ENCODE measurements at places on chromosomes 7 and 10. TPM values are rescaled to one million over a fixed set of nuclear protein-coding genes. Genes with fewer than 3 reads are reported as not detected.

The MAGI2 gene
- 4.1 TPM for total RNA-seq

The DOCK1 gene
- total RNA-seq = 10.0 TPM

The HYAL4 gene
- total RNA-seq = not detected

DNA sequence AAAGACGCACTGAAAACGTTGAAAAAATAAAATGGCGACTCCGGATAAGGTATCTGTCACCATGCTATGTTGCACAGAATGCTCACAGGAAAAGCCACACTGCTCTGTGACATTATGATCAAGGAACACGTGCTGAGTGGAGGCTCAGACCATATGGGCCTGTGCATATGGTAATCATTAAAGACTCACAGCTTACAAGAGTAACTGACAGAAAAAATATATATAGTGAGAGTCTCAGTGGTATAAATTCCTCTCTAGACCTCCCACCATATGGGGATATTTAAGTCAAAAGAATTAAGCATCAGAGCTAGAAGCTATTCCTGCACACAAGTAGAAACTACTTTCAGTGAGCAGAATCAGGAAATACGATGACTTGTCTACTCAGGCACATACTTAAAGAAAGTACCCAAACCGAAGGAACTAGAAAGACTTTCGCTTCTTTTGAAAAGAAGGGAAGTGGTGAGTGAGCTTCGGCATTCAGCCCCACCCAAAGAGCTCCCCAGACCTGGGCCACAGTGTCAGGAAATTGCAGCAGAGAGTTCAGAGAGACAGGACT, 65.1 kb upstream of the MPP7 start:
- no peak overlapping the region for H3K4me3 ChIP-seq
- H3K27me3 ChIP-seq = no peaks in the 10 kb centered on the region
- peaks cover 5% of the 10 kb centered on the region for H3K4me1 ChIP-seq
- H3K36me3 ChIP-seq = no peaks in the 10 kb centered on the region
- no peak overlapping the region for H3K27ac ChIP-seq

DNA sequence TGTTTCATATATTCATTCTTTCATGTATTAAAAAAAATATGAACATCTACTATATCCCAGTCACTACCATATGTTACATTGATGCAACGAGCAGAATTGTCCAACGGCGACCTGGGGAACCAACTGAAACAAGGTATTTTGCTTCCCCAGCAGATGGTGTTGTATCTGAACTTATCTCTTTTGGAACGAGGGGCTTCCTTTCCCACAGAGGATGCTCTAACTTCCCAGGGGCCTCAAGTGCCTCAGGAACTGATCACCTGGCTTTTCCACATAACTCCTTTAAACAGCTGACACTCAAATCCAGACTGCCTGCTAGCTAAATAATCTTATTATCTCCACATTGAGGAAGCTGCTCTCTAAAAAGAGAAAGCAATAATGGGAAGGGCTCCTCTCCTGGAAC, 259.3 kb downstream of the HTR7 start:
- no peaks in the 10 kb centered on the region for H3K36me3 ChIP-seq
- no peak overlapping the region for H3K27ac ChIP-seq
- H3K27me3 ChIP-seq = no peaks in the 10 kb centered on the region
- DNase-seq = no peak

- no peaks in the 10 kb centered on the region for H3K36me3 ChIP-seq
- H3K4me3 ChIP-seq = no peak overlapping the region
- peaks cover 3% of the 10 kb centered on the region for H3K4me1 ChIP-seq
- H3K27me3 ChIP-seq = no peaks in the 10 kb centered on the region
Observed at GRCh38 chr10:89553064-89553734, 17.8 kb upstream of the SLC16A12 start.

DNA sequence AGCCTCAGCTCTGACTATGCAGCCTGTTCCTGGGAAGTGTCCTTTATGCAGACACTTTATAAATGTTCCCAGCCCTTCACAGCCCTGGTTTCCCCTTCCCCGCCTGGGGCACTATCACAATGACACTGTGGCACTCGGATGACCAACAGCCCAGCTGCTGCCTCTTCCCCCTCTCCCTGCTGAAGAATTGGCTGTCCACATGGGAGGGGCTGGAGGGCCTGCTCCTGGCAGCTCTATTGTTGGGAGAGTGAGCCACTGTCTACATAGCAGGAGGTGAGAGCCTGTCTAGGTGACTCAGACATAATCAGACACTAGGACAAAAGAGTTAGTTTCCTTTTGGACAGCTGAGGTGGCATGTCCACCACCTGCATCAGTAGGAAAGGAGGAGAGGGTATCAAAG, 437.5 kb downstream of the PLXNA4 start:
- no peak overlapping the region for H3K27ac ChIP-seq
- H3K36me3 ChIP-seq = no peaks in the 10 kb centered on the region
- no peak overlapping the region for H3K4me3 ChIP-seq
- H3K27me3 ChIP-seq = no peaks in the 10 kb centered on the region
- no peak for DNase-seq
- no peaks in the 10 kb centered on the region for H3K4me1 ChIP-seq

- peak overlapping the region; percentile 96 for H3K4me3 ChIP-seq
- peak overlapping the region; percentile 100 for H3K27ac ChIP-seq
- H3K27me3 ChIP-seq = no peaks in the 10 kb centered on the region
- peaks cover 10% of the 10 kb centered on the region for H3K4me1 ChIP-seq
Observed at GRCh38 chr10:50625649-50626132, 1.9 kb upstream of the SGMS1 start.

GRCh38 chr10:48658243-48658974, 26.3 kb upstream of the WDFY4 start:
- DNase-seq = peak; percentile 74
- H3K27ac ChIP-seq = no peak overlapping the region
- H3K36me3 ChIP-seq = no peaks in the 10 kb centered on the region
- no peak overlapping the region for H3K4me3 ChIP-seq
- H3K4me1 ChIP-seq = peaks cover 15% of the 10 kb centered on the region
